ENCODE measurements at places on chromosomes 1 and 21.

DNA sequence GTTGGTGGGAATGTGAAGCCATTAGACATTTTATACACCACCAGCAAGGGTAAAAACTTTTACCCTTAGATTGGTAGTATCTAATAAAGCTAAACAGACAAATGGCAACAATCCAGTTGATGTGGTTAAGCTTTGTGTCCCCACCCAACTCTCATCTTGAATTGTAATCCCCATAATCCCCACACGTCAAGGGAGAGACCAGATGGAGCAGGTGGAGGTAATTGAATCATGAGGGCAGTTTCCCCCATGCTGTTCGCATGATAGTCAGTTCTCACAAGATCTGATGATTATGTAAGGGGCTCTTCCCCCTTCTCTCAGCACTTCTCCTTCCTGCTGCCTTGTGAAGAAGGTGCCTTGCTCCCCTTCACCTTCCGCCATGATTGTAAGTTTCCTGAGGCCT, 602.3 kb downstream of the NUF2 start:
- DNase-seq, result no peak

GRCh38 chr1:96842215-96842614, 120.6 kb downstream of the PTBP2 start:
- no peak for DNase-seq

- peak; percentile 78 for DNase-seq
Measured at GRCh38 chr1:221832617-221833016, 90.7 kb upstream of the DUSP10 start.

GRCh38 chr1:199178646-199179045, 539.8 kb downstream of the PTPRC start:
- no peak for DNase-seq

DNA sequence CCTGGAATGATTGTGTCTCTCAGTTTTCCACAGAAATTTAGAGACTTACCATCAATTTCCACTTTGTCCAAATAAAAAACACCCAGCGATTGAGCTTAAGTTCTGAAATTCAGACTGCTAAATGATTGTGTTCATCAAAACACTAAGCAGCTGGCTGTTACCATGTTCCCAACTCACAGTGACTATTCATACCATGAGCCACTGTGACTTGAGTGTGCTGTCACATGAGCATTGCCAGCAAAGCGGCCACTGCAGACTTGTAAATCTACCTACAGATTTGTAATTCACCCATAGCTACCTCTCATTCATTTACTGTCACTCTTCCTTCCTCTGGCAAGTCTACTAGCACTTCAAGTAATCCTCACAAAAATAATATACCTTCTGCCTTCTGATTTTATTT, 17.2 kb upstream of the PRKAB2 start:
- no peak for DNase-seq

DNA sequence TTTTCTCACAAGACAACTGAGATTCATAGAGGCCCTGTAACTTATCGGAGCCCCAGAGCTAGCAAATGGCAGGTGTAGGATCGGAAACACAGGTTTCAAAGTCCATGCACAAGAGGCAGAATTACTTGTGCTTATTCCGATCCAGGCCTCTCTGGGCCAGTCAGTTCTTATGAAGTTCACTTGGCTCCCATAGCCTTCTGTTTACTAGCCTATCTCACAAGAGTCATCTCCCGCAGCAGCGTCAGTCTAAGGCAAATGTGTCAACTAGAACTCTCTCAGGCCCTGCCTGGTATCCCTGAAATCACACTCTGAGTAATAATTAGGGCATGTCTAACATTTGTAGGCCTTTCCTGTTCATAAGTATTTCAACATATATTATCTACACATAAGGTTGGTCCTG, 43.3 kb downstream of the PHC2 start:
- DNase-seq, result no peak

- DNase-seq, result no peak
Measured at GRCh38 chr1:154453574-154454352, 48.3 kb upstream of the TDRD10 start.

- peak; percentile 8 for DNase-seq
Measured at GRCh38 chr1:171185091-171185490, at the start of gene FMO2. TSS of gene FMO2 (plus strand) at chr1:171185300. CDS start at chr1:171185714, 414 bp downstream.

DNA sequence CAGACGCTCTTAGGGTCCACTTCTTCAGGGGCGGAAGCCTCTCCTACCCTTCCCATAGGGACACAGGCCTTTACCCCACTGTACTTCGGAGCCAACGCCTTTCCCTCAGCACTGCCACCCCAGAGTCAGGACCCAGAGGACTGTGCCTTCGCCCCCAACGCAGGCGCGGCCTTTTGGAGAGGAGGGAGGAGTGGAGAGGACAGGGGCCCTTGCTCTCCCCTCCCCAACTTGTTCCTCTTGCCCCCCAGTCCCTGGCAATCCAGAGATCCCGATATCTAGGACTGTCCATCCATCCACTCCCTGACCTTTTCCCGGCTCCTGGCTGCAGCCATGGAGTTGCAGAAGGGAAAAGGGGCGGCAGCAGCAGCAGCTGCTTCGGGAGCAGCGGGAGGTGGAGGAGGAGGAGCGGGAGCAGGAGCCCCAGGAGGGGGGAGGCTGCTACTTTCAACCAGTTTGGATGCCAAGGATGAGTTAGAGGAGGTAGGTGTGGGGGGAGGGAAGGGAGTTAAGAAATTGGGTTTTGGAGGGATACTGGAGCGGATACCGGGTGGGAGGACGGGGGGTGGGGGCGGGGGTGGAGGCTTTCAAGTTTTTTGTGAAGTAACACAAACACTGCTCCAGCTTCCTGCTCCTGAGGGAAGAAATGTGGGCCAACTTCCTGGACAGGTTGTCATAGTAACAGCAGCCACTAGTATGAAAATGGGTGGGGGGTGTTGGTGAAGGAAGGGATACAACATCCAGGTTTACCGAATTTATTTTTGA, 636 bp downstream of the INTS3 start:
- peak; percentile 17 for DNase-seq

GRCh38 chr1:93807311-93807930, 71.6 kb downstream of the DNTTIP2 start:
- DNase-seq, result no peak

GRCh38 chr1:184445997-184446396, 59.2 kb downstream of the C1orf21 start:
- no peak for DNase-seq

GRCh38 chr1:99614728-99615127, 31.2 kb upstream of the PALMD start:
- no peak for DNase-seq

- peak; percentile 10 for DNase-seq
Measured at GRCh38 chr1:65002156-65002507, 35.8 kb upstream of the JAK1 start.

DNA sequence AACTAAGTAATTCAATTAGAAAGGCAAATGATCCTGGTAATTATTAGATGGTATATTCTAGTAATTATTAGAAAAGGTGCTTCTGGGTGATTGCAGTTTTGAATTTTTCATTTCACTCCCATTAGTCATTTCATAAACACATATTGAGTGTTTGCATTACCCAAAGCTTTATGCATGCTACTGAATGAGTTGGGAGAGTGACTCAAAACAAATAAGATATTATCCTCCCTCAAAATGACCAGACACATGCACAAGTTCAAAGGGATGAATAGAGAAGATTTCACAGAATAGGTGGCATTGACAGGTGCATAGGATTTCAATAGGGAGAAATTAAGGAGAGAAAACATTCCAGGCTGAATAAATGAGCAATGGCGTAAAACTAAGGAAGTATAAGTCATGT, 84.7 kb downstream of the PHTF1 start:
- DNase-seq, result no peak

GRCh38 chr1:220487297-220487820, 40.6 kb upstream of the MARK1 start:
- DNase-seq, result no peak

DNA sequence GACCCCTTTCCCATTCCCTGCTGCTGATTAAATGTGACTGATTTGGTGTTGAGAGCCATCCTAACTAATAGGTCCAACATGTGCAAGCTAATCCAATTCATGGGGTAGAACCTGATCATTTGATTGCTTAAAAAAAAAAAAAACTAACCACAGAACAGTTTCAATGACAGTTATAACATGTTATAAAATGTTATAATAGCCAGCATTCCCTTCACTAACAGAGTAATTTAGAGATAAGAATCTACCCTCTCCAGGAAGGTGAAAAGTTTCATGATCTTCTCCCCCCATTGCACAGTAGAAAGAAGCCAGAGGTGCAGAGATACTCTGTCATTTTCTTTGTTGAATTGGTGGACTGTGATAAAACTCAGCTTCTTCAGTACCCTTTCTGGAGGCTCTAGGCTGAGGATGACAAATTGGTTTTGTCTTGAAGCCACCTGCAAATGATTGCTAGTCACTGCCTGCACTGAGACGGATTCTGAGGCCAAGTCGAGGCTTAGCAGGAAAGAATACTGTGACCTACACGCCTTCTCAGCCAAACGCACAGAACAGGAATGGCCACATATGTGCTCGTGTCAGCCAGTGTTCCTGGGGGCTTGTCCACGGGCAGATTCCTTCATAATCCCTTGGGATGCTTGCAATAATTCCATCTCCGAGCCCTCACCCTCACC, 215.7 kb upstream of the IRF2BP2 start:
- DNase-seq, result no peak

DNA sequence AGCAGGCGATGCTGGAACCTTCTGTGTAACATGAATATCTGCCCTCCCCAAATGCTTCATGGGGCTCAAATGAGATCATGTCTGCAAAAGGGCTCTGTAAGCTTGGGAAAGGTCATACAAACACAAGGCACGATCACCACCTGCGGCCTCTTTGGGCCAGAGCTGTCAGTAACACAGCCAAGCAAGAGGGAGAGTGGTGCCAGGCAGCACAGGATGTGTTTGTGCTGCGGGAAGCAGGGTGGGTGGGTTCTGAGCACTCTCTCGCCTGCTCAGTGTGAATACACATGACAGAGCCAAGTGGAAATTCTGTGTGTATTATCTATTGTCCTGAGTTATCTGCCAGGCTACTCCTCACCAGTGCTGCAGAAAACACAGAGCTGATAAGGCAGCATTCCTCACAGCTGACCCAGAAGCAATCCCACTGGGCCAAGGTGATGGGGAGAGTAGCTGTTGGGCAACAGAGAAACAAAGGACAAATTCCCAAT, 101.2 kb downstream of the LAMC2 start:
- DNase-seq, result no peak

GRCh38 chr1:98110674-98111073, 189.8 kb upstream of the DPYD start:
- DNase-seq, result no peak

DNA sequence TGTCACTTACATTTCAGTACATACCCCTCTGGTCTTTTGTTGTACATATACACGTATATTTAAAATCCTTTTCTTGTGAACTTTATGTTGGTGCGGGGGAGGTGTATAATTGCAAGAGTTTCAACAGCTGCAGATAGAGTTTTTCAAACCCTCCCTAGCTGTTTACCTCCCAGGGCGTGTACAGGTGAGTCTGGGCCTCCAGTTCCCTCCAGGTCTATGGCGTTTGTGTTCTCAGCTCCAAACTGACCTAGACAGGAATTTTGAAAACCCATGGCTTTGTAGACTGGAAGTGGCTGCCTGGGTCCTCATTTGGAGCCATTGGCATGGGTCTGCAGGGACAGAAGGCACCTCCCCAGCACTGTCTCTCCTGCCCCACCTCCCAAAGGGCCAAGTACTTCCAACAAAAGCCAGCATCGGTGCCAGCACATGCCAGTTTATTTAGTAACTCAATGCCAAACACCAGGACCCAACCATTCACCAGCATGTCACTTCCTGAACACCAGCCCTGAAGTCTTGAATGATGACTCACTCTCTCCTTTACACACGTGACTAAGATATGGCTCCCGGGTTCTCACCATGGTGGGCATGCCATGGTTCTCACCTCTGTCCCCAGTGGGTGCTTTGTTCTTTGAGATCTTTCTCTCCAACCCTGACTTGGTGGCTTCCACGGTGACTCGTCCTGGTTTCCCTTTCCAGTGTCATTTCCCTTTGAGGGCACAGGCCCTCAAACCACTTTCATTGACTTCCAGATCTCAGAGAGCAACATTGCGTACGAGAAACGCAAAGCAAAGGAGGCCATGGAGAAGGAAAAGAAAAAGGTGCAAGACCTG, 57.3 kb upstream of the EFHD2 start:
- peak; percentile 67 for DNase-seq

GRCh38 chr1:70979881-70980280, 67.7 kb downstream of the PTGER3 start:
- DNase-seq, result no peak

- DNase-seq, result no peak
Measured at GRCh38 chr21:37220433-37220980, 46.6 kb downstream of the VPS26C start.

DNA sequence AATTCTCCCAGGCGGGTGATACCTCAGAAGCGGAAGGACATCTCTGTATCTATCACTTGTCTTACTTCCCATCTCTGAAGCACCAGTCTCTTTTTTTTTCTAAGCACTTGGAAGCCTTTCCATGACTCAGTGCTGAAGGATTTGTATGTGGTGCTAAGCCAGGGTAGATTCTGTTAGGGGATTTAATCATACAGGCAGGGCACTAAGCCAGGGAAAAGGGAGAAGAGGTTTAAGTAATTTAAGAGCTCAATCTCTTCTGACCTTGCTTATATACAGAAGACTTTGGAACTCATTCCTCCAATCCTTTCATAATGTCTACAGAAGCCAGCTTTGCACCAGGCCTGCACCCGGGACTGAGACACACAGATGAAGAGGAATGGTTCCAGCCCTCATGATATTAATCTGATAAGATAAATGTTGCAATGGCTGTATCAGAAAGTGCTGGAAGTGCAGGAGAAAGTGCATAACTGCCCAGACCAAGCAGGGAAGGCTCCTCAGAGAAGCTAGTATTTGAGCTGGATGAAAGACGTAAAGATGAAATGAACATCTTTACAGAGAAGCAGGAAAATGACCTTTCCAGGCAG, 11.0 kb downstream of the FAM163A start:
- DNase-seq, result no peak

GRCh38 chr1:112317611-112318062, 78.4 kb upstream of the CTTNBP2NL start:
- DNase-seq, result peak; percentile 19

DNA sequence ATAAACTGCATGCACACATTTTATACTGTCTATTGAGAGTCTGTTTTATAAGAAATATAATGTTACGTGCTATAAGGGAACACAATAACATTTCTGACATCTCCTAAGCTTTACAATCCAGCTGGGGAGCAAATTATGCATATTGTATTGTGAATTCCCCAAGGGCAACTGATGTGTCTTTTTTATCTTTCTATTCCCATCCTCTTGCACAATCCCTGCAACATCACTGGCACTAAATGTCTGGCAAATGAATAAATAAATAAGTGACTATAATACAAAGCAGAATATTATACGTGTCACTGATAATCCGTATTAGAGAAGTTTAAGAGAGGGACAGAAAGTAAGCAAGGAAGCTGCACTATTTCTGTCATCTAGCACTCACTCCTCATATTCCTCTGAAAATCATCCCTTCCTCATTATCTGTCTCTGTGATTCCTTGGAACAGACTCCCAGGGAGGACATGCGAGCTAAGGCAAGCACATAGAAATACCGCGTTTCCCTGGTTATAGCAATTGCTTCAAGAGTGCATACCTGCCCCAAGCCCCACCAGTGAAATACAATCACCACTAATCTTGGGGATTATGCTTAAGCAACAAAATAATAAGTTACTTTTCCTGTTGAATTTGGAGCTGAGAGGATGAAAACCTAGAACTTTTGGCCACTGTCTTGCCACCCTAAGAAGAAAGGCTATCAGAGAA, 205.4 kb downstream of the SMYD3 start:
- no peak for DNase-seq

- no peak for DNase-seq
Measured at GRCh38 chr1:66351913-66352312, 182.0 kb upstream of the SGIP1 start.

GRCh38 chr1:19728413-19729145, 63.9 kb downstream of the HTR6 start:
- no peak for DNase-seq

GRCh38 chr1:221637641-221638041, 104.2 kb downstream of the DUSP10 start:
- no peak for DNase-seq

Data from prostate gland (tissue), 2 donors.